Amniotic stem cell (primary cell): ENCODE measurements at places on chromosomes 5 and 9.

GRCh38 chr5:171313481-171314206 lies 4.6 kb downstream of the TLX3 start:
- no peak for DNase-seq

DNA sequence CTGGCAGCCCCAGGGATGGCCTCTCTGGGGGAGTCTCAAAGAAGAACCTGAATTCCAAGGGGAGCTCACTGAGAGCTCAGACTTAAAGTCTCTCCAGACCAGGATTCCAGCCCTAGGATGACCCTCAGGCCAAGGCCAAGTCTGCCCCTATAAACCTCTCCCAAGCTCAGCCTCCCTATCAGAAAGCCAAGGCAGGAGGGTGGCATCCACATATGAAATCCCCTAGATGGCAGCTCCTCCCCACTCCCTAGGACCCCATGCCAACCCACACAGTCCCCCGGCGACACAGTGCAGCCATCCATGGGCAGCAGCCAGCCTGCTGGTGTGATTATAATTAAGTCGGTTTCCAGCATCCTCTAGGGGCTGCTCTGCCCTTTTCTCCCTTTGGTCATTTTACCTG lies 269.9 kb downstream of the CDK5RAP2 start:
- DNase-seq: no peak

- DNase-seq: no peak
Measured at GRCh38 chr5:39616131-39616530, 191.4 kb upstream of the DAB2 start.

DNA sequence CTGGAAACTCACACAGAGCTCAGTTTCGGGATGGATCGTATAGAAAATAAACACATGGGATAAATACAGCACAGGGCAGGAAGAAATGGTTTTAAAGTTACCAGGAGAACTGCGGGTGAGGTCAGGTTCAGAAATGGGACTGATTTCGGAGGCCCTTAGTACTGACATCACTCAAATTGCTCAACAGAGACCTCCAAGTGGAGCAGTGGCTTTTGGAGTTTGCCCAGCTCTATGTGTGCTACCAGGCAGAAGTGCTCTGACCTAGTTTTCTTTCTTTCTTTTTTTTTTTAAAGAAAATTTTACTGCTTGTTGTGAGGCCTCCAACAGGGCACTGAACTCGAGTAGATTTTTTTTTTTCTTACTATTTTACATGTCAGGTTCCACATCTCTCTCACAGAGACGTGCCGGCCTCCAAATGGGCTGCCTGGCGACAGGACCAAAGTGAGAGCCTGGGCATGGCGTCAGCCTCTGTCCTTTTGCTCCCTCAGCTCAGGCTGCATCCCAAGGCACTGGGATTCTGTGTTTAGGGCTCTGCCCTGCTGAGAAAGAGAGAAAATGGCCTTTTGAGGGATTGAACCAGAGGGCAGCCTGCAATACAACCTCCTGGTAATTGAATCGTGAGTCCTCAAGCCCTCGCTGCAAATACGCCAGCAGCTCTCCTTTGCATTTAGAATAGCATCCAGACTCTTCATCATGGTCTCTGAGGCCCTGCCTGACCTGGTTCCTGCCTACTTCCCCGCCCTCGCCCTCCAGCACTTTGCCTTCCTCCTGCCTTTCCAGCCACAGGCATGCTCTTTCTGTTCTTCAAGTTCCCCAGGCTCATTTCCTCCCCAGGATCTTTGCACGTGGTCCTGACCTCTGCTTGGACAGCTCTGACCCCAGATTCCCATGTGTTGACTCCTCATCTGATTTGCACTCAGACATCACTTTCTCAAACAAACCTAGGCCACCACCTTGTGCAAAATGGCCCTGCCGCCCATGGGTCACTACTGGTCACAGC lies 173.5 kb downstream of the FGF1 start:
- DNase-seq: no peak

- peak; percentile 35 for DNase-seq
Measured at GRCh38 chr9:23123048-23123632, 676.5 kb downstream of the DMRTA1 start.

- DNase-seq: no peak
Measured at GRCh38 chr5:175524211-175524610, 45.9 kb downstream of the SFXN1 start.

- DNase-seq: no peak
Measured at GRCh38 chr5:140607031-140607430, 25.9 kb downstream of the CD14 start.

DNA sequence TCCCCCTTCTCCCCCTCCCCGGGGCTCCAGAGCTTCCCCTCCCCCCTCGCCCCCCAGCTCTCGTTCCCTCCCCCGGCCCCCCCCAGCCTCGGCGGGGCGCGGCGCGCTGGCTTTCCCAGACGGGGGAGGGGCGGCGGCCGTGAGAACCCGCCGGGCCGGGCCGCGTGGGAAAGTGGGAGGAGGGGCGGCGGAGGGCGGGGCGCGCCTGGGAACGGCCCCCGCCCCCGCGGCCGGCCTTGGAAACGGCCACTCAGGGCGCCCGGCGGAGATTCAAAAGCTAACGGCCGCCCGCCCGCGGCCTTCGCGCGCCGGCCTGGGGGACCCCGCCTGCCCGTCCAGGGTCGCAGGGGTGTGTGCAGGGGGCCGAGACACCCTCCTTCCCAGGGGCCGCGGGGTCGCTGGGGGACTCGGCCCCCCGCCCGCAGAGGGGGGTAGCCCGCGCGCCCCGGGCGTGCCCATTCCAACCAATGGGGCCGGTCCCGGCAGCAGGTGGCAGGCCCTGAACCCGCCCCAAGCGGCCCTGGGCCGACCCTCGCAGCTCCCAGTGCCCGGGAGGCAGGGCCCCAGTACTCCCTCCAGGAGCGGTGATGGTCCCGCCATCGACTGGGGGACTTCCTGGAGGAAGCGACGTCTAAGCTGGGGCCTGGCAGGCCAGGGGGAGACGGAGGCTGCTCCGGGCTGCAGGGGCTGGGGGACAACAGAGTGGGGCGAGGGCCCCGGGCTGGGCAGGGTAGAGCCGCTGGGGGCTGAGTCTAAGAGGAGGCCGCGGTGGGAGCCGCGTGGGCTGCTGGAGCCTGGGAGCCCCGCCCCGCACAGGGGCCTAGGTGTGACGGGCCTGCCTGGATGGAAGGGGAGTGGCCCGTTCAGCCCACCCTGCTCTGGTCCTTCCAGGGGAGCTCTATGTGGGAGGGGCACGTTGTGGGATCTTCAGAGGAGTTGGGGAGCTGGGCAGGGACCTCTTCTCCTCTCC lies 14.2 kb upstream of the NRARP start:
- no peak for DNase-seq

- no peak for DNase-seq
Measured at GRCh38 chr5:56178823-56179222, 54.3 kb downstream of the ANKRD55 start.

DNA sequence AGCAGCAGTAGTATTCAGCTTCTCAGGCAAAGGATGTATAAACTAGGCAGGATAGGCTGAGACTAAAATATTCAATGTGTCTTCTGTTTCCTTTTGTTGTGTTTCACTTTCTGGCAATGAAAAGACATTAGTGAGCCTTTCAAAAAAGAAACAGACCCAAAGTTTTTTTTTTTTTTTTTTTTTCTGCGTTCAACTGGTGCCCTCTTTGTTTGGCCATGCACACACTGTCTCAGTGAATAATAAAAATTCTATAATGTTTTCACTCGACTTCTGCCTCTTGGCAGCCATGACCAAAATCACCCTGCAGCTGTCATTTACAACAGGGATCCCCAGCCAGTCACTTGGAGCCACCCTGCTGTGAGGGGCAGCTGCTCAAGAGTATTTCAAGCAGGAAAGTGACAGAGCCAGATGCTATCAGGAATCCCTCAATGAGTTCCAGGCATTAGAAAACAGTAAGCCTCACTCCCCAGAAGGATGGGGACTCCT lies 44.0 kb upstream of the MAN2A1 start:
- no peak for DNase-seq

- DNase-seq: no peak
Measured at GRCh38 chr5:181222630-181223057, 437 bp upstream of the TRIM41 start.

DNA sequence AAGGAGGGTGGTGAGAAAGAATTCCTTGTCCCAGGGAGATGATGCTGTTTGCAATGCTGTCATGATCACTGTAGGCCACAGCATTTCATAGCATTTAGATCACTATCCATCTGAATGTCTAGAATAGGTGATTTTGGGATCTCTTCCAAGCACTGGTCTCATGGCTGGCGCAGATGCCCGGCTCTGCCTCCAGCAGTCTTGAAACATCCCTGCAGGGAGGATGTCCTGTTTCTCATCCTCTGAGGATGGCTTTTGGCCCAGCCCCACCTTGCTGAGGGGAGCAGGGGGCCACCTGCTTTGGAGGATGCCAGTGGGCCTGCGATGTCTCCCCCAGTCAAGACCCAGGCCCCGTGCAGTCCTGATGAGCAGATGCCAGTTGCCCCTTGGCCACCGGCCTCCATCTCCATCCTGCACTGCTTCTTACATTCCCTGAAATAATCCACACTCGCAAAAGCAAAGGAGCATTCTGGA lies 63.5 kb upstream of the GARNL3 start:
- DNase-seq: no peak

DNA sequence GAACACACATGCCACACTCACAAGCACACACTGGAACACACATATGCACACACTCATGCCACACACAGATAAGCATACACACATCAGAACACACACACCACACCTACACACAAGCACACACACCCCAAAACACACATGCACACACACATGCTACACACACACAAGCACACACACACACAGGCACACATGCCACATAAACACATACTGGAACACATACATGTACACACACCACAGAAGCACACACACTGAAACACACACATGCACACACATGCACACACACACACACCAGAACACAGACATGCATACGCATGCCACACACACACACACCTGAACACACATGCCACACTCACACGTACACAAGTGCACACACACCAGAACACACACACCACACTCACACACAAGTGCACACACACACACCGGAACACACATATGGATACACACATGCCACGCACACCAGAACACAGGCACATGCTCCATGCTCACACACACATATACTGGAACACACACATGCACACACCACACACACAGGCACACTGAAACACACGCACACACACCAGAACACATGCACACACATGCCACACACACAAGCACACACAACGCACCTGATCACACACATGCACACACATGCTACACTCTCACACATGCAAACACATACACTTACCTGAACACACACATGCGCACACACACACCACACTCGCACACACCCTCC lies 78.0 kb upstream of the IRX4 start:
- DNase-seq: no peak

- no peak for DNase-seq
Measured at GRCh38 chr9:20292002-20292401, 330.3 kb downstream of the MLLT3 start.

DNA sequence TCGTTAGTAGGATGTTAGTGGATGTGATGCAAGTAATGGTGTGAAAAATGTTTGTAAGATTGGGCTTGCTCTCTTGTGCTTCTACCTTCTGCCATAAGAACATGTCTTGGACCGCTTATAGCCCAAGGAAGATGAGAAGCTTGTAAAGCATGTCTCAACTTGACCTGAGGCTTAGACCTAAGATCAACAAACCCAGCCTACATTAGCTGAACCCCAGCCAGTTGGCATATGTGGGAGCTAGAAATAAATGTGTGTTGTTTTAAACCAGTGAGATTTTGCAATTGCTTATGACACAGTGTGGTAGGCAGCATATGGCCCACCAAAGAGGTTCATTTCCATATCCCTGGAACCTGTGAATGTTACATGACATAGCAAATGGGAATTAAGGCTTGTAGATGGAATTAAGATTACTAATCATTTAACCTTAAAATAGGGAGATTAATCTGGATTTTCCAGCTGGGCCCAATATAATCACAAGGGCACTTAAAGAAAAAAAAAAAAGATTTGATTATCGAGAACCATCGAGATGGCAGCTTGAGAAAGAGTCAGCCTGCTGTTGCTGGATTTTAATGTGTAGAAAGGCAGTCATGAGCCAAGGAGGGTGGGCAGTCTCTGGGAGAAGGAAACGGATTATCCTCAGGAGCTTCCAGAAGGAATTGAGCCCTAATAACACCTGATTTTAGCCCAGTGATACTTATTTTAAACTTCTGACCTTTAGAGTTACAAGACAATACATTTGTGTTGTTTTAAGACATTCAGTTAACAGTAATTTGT lies 27.3 kb upstream of the EDIL3 start:
- no peak for DNase-seq

GRCh38 chr5:109688630-109688969 lies 1.1 kb upstream of the MAN2A1 start:
- DNase-seq: no peak

GRCh38 chr5:36173426-36173825 lies 21.5 kb downstream of the SKP2 start:
- DNase-seq: no peak

DNA sequence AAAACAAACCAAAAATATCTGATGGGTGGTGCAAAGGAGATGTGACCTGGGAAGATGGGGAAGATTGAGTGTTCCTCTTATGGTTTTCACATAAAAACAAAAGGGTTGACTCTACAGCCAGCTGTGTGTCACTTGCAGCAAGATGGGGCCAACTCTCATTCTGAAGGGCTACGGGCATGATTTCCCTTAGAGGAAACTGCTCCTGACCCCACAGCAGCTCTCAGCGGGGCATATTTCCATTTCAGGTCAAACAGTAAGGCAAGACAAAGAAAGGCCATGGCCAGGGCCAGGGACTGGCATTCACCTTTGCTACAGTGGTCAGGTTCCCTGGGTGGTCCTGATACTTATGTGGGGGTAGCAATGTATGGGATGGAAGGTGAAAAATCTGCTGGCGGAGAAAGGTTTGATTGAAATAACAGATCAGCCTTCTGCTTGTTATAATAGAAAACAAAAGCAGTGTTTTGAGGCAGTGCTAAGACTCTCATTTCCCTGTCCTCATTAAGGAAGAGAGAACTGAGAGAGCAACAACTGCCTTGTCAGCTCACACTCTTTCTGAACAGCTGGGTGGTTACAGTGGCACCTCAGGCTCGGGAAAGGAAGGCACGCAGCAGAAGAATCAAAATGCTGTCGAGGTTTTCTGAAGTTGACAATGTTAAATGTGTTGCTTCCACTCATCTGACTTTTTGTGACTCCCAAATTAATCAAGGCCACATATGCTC lies 120.7 kb upstream of the PCA3 start:
- no peak for DNase-seq

GRCh38 chr9:81564632-81565031 lies 124.7 kb downstream of the TLE1 start:
- no peak for DNase-seq

DNA sequence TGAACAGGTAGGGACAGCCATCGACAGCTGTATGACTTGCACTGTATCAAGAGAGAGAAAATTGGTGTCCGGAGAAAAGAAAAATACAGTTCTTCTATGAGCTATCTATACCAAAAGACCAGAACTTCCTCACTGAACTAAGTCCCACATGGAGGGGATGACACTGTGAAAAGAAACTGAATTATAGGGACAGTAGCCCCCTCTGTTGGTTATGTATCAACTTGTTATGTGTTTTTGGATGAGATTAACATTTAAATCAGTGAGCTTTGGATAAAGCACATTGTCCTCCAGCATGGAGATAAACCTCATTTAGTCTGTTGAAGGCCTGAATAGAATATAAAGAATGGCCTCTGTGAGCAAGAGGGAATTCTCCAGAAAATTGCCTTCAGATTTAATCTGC lies 176.6 kb upstream of the SH3GL2 start:
- no peak for DNase-seq
